ENCODE measurements at places on chromosomes 2 and 18.
A peak's percentile ranks its signal among the peaks of the same experiment; 100 is the strongest.

DNA sequence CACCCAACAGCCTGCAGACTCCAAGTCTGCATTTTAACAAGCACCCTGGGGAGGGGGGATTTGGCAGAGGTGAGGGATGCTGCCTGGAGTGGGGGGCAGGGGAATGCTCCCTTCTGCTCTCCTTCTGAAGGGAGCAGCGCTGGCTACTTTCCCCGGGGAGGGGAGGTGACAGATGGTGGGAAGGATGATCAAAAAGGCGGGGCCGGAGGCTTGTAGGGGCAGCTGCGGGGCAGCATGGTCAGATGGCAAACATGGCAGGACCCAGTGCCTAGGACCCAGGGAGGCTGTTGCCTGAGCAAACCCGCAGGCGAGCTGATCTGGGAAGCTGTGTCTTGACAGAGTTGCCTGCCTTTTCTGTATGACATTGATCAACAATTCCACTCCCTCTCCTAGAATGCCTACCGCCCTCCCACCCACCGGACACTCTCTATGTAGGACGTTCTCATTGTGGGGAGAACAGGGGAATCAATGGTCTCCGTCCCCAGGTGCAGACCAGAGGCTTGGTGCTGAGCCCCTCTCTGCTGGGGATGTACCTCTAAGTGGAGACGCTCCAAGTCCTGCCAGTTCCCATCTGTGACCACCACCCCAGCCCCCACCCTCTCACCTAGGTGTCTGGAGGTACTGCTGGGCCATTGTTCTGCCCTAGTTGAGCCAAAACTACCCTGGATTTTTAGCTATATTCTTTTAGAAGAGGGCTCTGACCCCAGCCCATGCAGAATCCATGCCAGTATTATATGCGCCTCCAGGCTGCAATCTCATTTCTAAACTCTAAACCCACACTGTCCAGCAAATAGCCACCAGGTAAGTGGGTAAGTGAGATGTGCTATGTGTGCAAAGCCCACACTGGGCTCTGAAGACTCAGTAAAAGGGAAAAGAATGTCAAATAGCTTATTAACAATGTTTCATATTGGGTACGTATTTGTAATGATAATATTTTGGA lies 89.7 kb upstream of the SEC11C start:
- no peak overlapping the region for H3K27ac ChIP-seq
- no peaks in the 10 kb centered on the region for H3K36me3 ChIP-seq
- DNase-seq: no peak
- no peak overlapping the region for H3K4me3 ChIP-seq

- peak overlapping the region; percentile 91 for H3K4me3 ChIP-seq
- peaks cover 5% of the 10 kb centered on the region for H3K36me3 ChIP-seq
- DNase-seq: no peak
- peak overlapping the region; percentile 98 for H3K27ac ChIP-seq
Measured at GRCh38 chr2:63589148-63589958, 590 bp downstream of the MDH1 start.

- H3K27ac ChIP-seq: no peak overlapping the region
- peaks cover 10% of the 10 kb centered on the region for H3K4me1 ChIP-seq
- DNase-seq: no peak
- H3K4me3 ChIP-seq: no peak overlapping the region
- peaks cover 28% of the 10 kb centered on the region for H3K27me3 ChIP-seq
- H3K36me3 ChIP-seq: peaks cover 3% of the 10 kb centered on the region
Measured at GRCh38 chr2:60317844-60318243, 235.6 kb downstream of the BCL11A start.

DNA sequence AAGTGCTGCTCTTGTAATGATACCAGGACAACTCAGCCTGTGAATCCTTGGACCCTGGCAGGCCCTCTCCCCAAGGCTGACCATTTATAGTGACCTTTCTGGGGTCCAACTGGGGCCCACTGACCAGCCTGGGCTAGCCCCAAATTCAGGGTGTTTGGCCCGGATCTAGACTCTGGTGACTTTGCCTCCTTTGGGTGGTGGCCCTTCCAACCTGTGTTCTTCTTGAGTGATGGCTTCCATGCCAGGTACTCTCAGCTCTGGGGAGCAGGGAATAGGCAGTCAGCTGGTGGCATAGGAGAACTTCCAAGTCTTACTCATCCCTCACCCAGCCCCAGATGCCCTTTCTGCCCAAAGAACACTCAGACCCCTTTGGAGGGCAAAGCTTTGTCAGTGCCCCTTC lies 10.3 kb downstream of the MYO7B start:
- H3K27me3 ChIP-seq: peaks cover 25% of the 10 kb centered on the region
- H3K4me3 ChIP-seq: no peak overlapping the region
- H3K27ac ChIP-seq: no peak overlapping the region
- DNase-seq: no peak
- no peaks in the 10 kb centered on the region for H3K4me1 ChIP-seq

DNA sequence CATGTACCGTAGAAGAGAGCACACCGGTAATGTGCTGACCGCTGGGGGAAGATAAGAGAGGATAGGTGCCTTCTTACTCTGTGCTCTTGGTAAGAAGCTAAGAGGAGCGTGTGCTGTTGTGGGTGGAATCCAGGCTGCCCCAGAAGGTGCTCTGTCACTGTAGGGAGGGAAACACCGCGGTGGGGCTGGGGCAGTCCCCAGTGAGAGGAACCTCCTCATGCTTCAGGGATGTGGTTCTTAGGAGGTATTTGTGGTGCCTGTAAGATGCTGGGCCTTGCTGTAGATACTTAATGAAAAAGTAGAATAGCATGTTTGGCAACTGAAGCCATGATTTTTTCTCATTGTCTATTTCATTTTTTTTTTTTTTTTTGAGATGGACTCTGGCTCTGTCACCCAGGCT lies 1.1 kb downstream of the COLEC11 start:
- H3K36me3 ChIP-seq: no peaks in the 10 kb centered on the region
- H3K27me3 ChIP-seq: peaks cover 18% of the 10 kb centered on the region
- no peak overlapping the region for H3K4me3 ChIP-seq
- peaks cover 14% of the 10 kb centered on the region for H3K4me1 ChIP-seq
- H3K27ac ChIP-seq: no peak overlapping the region

GRCh38 chr2:99819766-99820165 lies 322.6 kb downstream of the AFF3 start:
- H3K36me3 ChIP-seq: no peaks in the 10 kb centered on the region
- no peaks in the 10 kb centered on the region for H3K4me1 ChIP-seq
- peaks cover 11% of the 10 kb centered on the region for H3K27me3 ChIP-seq
- DNase-seq: no peak

DNA sequence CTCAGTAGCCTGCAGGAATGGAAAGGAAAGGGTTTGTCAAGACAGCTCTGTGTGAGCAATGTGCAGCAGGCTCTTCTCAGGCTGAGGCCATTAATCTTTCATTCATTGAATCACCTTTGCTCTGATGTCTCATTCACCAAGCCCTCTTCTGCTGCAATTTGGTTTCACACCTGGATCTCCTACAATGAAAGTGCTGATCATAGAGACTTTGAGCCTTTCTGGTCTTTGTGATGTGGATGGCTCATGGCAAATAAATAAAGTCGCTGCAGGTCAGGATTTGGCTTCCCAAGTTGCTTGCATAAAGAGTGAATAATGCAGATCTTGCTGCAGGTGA lies 95.8 kb upstream of the SPRED2 start:
- no peaks in the 10 kb centered on the region for H3K36me3 ChIP-seq
- H3K27ac ChIP-seq: no peak overlapping the region
- H3K27me3 ChIP-seq: peaks cover 14% of the 10 kb centered on the region

- peaks cover 9% of the 10 kb centered on the region for H3K27me3 ChIP-seq
- no peaks in the 10 kb centered on the region for H3K4me1 ChIP-seq
- no peak for DNase-seq
- H3K27ac ChIP-seq: no peak overlapping the region
Measured at GRCh38 chr2:101114268-101114783, 36.9 kb downstream of the TBC1D8 start.

DNA sequence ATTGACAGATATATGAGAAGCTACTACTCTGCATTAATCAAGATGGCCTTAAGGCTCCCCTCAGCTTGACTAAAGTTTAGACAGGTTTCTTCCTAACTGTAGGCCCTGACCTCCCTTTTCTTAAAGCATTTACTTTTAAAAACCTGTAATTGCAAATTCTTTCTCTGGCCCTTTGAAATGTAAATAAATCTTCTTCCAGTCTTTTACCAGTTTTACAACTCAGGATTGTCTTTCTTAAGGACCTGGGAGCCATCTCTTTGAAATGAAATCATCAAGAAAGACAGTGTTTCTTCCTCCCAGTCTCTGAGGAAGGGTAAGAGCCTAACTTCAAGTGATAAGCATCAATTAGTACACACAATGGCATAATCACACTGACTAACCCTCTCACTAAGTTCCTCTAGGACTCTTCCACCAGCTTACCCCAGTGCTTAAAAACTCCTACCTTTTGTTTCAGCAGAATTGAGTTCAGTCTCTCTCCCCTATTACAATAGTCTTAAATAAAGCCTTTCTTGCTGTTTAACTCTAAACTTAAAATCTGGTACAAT lies 58.7 kb upstream of the CDH20 start:
- H3K4me3 ChIP-seq: no peak overlapping the region
- no peak for DNase-seq
- H3K4me1 ChIP-seq: no peaks in the 10 kb centered on the region
- H3K36me3 ChIP-seq: no peaks in the 10 kb centered on the region

GRCh38 chr2:38185012-38185491 lies 109.1 kb upstream of the CYP1B1 start:
- peaks cover 4% of the 10 kb centered on the region for H3K36me3 ChIP-seq
- H3K27ac ChIP-seq: no peak overlapping the region
- DNase-seq: no peak
- H3K27me3 ChIP-seq: peaks cover 39% of the 10 kb centered on the region

DNA sequence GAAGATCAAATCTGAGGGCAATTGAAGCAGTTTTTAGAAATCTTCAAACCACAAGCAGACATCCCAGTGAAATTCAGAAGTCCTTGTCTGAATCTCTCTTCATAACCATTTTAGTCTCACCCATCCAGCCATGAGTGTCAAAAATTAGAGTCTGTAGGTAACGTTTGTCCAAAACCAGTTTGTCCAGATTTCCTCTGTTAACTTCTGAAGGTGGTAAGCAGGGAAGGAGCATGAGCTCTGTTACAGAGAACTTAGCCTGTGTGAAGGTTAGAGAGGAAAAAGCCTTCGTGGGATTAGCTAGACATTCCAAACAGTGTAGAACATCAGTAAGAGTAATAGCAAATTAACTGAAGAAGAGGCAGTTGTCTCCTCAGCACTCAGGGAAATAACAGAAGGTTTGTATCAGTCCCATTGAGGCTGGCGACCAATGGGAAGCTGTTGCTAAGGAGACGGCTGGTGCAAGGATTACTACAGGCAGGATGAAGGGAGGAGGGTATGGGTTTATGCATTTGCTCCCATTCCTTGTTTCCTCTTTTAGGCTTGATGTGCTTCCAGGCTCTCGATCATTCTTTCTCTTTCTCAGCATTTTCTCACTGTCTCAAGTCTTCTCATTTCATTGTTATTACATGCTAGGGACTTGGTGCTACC lies 8.7 kb upstream of the GPR155 start:
- H3K36me3 ChIP-seq: peaks cover 5% of the 10 kb centered on the region
- H3K27me3 ChIP-seq: no peaks in the 10 kb centered on the region
- H3K27ac ChIP-seq: peak overlapping the region; percentile 98

DNA sequence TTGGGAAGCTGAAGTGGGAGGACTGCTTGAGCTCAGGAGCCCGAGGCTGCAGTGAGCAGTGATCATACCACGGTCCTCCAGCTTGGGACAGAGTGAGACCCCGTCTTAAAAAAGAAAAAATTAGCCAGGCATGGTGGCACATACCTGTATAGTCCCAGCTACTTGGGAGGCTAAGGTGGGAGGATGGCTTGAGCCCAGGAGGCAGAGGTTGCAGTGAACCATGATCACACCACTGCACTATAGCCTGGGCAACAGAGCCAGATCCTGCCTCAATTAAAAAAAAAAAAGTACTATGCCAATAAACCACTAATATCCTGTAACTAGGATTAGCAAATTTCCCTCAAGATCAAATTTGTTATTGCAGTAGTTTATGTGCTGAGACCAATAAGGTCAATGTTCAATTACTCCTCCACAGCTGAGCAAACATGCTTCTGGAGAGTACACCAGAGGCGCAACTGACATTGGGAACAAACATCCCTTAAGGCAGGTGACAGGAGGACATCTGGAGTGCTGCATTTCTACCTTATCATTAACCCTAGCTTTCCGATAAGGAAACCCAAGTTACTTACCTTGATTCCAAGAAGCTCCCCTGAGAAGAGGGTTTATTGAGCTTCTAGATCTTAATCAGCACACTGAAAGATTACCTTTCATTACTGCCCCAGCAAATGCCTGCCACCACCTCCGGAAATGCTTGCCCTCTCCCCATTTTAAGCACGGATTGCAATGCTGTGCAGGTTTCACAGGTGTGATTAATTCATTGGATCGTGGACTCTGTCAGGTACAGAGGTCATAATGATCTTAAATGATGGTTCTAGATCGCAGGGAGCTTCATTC lies 26.2 kb downstream of the MGAT4A start:
- no peak for DNase-seq
- no peaks in the 10 kb centered on the region for H3K27me3 ChIP-seq
- H3K27ac ChIP-seq: peak overlapping the region; percentile 46

DNA sequence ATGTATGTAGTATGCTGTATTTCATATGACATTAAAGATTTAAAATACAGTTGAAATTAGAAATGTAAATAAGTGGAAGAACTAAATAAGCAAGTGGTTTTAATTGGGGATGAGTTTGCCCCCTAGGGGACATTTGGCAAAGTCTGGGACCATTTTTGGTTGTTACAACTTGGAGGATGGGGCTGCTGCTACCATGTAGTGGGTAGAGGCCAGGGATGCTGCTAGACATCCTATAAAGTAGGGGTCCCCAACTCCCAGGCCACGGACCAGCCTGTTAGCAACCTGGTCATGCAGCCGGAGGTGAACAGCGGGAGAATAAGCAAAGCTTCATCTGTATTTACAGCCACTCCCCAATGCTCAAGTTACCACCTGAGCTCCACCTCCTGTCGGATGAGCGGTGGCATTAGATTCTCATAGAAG lies 27.9 kb upstream of the ASNSD1 start:
- H3K4me1 ChIP-seq: peaks cover 2% of the 10 kb centered on the region
- H3K27me3 ChIP-seq: peaks cover 3% of the 10 kb centered on the region
- H3K36me3 ChIP-seq: no peaks in the 10 kb centered on the region
- no peak overlapping the region for H3K4me3 ChIP-seq

DNA sequence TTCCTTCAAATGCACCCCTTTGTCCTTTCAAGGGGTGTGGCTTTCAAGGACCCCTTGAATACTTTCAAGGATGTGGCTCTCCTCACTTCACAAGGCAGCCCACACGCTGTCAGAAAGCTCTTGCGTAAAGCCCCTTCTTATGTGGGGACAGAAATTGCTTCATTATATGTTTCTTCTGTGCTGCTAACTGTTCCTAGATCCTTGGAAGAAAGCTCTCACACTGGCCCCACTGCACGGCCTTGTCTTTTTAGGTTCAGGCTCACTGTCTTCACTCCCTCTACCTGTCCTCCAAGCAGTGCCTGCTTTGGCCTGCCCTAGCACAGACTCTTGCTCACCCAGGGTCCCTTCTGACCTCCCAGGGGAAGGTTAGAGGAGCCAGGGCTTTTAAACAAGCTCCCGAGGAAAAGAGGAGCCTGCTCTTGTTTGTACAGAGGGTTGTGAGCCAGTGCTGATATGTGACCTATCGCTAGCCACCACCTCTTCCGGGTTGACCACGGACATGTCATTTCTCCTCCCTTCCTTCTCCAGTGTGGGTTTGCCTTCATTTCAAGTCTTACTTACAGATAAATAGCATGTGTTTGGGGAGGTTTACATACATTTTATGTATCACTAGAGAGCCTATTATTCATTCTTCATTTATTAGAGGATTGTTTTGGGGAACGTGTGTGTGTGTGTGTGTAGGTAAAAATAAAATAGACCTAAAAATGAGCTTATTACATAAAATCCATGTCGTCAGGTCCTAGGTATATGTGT lies 94.7 kb downstream of the RTN4 start:
- peaks cover 3% of the 10 kb centered on the region for H3K4me1 ChIP-seq
- no peak for DNase-seq
- peak overlapping the region; percentile 45 for H3K27ac ChIP-seq
- no peak overlapping the region for H3K4me3 ChIP-seq
- H3K27me3 ChIP-seq: no peaks in the 10 kb centered on the region

Measured in activated naive CD8-positive, alpha-beta T cell treated with anti-CD3 and anti-CD28 coated beads, Interleukin-2, amount 10 ng/mL, durations not matched to agents 7 days and 5 days (primary cell).